ENCODE measurements at places on chromosomes 7 and 10. TPM values are rescaled to one million over a fixed set of nuclear protein-coding genes. Genes with fewer than 3 reads are reported as not detected.
A peak's percentile ranks its signal among the peaks of the same experiment; 100 is the strongest.

DNA sequence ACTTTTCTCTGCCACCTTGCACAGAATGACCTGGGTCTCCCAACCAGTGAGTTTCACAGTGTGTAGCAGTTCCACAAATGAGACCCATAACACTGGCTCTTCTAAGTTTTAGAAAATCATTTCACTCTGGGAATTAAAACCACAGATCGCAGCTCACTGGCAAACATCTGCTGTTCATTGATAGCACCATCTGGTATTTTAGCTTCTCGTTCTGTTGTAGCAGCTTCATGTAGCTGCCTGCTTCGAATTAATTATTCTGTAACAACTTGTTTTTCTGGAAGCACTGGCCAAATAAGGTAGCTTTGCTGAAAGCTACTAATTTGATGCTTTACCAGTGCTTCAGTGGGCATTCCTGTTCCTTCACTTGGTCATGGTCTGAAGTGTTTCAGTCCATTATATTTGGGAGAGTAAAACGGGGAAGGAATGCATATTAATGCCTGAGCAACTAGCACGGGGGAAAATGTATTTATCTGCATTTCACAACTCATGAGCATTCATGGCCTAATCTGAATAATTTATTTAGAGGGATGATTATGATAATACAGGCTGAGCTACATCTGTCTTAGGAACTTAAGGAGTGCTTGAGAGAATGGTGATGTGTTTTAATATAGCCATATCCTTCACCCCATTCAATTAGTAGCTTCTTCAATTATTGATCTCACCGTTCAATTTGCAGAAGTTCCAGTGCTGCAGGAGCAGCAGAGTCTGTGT is 447.4 kb downstream of the XPNPEP1 start:
- no peaks in the 10 kb centered on the region for H3K4me1 ChIP-seq
- H3K27me3 ChIP-seq = no peaks in the 10 kb centered on the region
- H3K4me3 ChIP-seq = no peak overlapping the region
- H3K36me3 ChIP-seq = no peaks in the 10 kb centered on the region
- DNase-seq = no peak
- no peak overlapping the region for H3K27ac ChIP-seq

DNA sequence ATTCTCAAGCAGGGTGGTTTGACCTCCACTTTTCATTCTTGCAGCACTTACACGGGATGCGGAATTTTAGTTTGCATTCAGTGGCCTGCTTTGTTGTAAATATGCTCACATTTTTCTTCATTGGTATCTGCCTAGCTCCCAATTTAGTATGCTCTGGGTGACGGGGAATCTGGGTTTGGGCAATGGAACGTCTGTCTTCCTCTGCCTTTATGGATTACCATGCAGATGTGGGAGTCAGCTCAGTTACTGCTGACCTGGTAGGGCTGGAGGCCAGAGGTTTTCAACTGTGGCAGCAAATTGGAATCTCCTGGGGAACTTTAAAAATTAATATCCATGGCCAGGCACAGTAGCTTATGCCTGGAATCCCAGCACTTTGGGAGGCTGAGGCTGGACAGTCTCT is 161.6 kb downstream of the CAMK1D start:
- H3K4me1 ChIP-seq = peaks cover 28% of the 10 kb centered on the region
- no peak overlapping the region for H3K4me3 ChIP-seq
- no peaks in the 10 kb centered on the region for H3K27me3 ChIP-seq
- H3K36me3 ChIP-seq = no peaks in the 10 kb centered on the region
- no peak for DNase-seq

DNA sequence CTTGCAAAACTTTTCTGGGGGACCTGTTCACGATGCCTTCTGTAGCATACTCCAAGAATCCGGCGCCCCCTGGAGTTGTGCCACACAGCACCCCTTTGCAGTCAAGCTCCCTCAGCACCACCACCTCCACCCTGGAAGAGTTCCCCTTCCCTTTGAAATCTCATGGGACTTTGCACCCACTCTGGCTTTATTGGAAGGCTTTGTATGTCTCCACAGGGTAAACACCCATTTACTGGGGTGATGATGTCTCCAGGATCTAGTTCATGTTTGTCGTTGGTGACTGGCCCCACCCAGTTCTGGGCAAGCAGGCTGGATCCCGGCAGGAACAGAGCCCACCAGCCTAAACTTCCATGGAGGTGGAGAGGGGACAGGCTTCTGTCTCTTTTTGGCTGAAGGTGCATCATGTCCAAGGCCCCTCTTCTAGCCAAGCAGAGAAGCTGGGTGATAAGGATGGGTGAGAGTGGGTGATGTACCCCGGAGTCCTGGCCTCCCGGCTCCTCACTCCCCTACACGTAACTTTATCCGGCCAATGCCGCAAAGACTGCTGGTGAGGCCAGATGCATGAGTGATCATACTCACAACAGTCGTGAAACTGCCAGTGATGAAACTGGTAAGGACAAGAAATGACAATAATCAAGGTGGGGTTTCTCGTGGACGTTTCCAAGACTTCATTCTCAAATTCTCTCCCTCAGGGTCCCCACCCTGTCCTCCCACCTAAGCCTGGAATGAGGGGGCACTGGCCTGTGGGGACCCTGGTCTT is 695 bp upstream of the CLDN4 start:
- peaks cover 15% of the 10 kb centered on the region for H3K27me3 ChIP-seq
- H3K4me3 ChIP-seq = no peak overlapping the region
- no peak for DNase-seq
- H3K27ac ChIP-seq = no peak overlapping the region
- H3K36me3 ChIP-seq = no peaks in the 10 kb centered on the region

DNA sequence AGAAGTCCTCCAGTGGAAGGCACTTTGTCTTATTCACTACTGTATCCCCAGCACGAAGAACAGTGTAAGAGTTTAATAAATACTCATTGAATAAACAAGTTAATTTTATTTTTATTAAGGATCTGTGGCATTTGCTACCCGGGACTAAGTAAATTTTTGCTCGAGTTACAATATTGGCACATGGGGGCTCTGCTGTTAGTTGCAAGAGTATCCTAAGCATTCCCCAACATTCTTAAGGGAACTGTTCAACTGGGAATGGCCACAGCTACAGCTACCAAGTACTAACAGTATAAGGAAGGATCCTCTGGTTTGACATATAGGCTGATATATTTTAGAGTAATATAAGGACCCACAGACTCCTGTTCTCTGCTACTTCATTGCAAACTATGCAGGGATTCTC is 8.7 kb upstream of the LRRTM3 start:
- no peak overlapping the region for H3K27ac ChIP-seq
- no peaks in the 10 kb centered on the region for H3K36me3 ChIP-seq
- H3K27me3 ChIP-seq = no peaks in the 10 kb centered on the region
- H3K4me1 ChIP-seq = no peaks in the 10 kb centered on the region
- DNase-seq = no peak
- no peak overlapping the region for H3K4me3 ChIP-seq

- peak; percentile 51 for DNase-seq
- H3K36me3 ChIP-seq = no peaks in the 10 kb centered on the region
- H3K4me1 ChIP-seq = no peaks in the 10 kb centered on the region
- no peaks in the 10 kb centered on the region for H3K27me3 ChIP-seq
- H3K27ac ChIP-seq = no peak overlapping the region
Measured at GRCh38 chr10:44517635-44518034, 132.7 kb upstream of the CXCL12 start.

- H3K4me3 ChIP-seq = no peak overlapping the region
- no peaks in the 10 kb centered on the region for H3K27me3 ChIP-seq
- H3K36me3 ChIP-seq = no peaks in the 10 kb centered on the region
- H3K27ac ChIP-seq = no peak overlapping the region
- H3K4me1 ChIP-seq = peaks cover 2% of the 10 kb centered on the region
Measured at GRCh38 chr10:78630944-78631838, 437.6 kb upstream of the ZMIZ1 start.

- no peaks in the 10 kb centered on the region for H3K4me1 ChIP-seq
- H3K4me3 ChIP-seq = no peak overlapping the region
- H3K36me3 ChIP-seq = no peaks in the 10 kb centered on the region
- no peak for DNase-seq
- H3K27me3 ChIP-seq = no peaks in the 10 kb centered on the region
- no peak overlapping the region for H3K27ac ChIP-seq
Measured at GRCh38 chr10:86163522-86164173, 202.9 kb downstream of the GRID1 start.

- no peaks in the 10 kb centered on the region for H3K27me3 ChIP-seq
- peak; percentile 52 for DNase-seq
- H3K4me3 ChIP-seq = no peak overlapping the region
Measured at GRCh38 chr10:98255146-98255877, 12.7 kb downstream of the LOXL4 start.

- no peak overlapping the region for H3K27ac ChIP-seq
- no peak overlapping the region for H3K4me3 ChIP-seq
- no peak for DNase-seq
- H3K4me1 ChIP-seq = no peaks in the 10 kb centered on the region
- H3K36me3 ChIP-seq = no peaks in the 10 kb centered on the region
- no peaks in the 10 kb centered on the region for H3K27me3 ChIP-seq
Measured at GRCh38 chr10:96703358-96703757, 17.0 kb downstream of the PIK3AP1 start.

DNA sequence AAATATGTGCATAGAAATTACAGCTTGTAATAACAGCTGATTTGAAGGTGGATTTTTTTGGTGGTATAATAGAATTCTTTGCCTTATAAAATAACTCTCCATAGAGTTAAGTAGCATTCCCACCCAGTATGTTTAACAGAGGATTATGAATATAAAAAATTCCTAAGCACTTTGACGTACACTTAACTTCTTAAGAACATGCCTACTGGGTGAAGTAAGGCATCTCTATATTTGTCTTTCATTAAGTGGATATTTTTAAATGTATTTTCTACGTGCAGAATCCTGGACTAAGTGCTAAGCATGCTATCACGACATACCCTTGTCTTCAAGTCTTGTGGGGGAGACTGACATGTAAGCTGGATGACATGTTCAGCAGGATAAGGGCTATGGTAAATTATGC is 217.7 kb upstream of the BMPER start:
- H3K4me1 ChIP-seq = no peaks in the 10 kb centered on the region
- H3K27ac ChIP-seq = no peak overlapping the region
- H3K4me3 ChIP-seq = no peak overlapping the region
- H3K27me3 ChIP-seq = no peaks in the 10 kb centered on the region
- DNase-seq = no peak

FAM13C gene
- not detected for total RNA-seq

GPC2 gene
- 7.9 TPM for total RNA-seq

FAM204A gene
- total RNA-seq = 60.0 TPM

EPHB6 gene
- total RNA-seq = 7.3 TPM

HYAL4 gene
- total RNA-seq = not detected
